Activated naive CD4-positive, alpha-beta T cell (primary cell): ENCODE measurements at places on chromosomes 7 and 10.

- DNase-seq, result no peak
Measured at GRCh38 chr10:25327273-25327672, 152.5 kb downstream of the GPR158 start.

- peak; percentile 19 for DNase-seq
Measured at GRCh38 chr7:112205343-112206237, 609 bp downstream of the DOCK4 start.

- DNase-seq, result no peak
Measured at GRCh38 chr10:100776671-100777070, 31.3 kb downstream of the PAX2 start.

GRCh38 chr10:121607310-121608055, 9.2 kb upstream of the FGFR2 start:
- DNase-seq, result no peak

- DNase-seq, result no peak
Measured at GRCh38 chr10:31622978-31623377, 304.0 kb downstream of the ZEB1 start.

DNA sequence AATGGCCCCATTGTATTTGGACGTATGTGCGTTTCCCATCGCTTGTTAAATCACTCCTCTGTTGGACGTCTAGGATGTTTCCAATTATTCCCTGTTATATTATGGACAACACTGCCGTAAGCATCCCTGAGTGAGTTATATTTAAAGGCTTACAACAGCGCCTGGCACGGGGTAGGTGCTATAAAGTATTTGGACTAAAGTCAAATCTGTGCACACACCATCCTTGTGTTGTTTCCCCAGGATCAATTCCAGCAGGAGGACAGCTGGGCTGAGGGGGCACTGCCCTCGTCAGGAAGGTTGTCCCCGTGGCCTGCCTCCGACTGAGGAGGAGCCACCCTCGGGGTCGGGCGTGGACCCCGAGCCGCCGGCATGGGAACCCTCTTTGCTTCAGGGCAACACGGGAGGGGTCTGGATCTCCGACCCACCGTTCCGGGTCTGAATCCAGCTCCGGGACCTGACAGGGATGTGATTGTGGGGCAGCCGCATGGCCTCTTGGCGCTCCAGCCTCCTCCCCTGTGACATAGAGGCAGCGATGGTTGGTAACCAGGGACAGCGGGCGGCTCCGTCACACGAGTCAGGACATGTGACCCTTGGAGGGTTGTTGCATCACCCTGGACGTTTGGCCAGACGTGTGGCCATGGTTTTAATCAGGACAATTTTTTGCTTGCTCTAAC, 1.5 kb upstream of the JAKMIP3 start:
- DNase-seq, result no peak

- DNase-seq, result no peak
Measured at GRCh38 chr7:52917982-52918578, 117.4 kb upstream of the POM121L12 start.

DNA sequence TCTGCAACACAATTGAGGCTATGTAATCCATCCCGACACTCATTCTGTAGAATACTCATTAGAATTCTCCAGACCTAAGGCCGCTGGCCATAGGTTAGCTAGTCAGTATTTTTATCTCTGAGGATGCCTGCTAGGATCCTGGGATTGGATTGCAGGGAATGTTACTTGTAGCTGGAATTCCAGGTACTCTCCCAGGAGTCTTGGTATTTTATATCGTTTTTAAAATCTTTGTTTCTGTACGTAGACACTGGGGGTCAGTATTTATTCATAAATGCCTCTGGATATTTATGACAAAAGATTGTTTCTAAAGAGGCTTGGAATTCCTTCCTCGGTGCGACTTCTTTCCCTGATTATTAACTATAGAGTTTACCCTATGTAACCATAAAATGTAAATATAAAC, 40.1 kb downstream of the BPGM start:
- DNase-seq, result no peak

GRCh38 chr10:91210014-91210413, 10.4 kb upstream of the PCGF5 start:
- no peak for DNase-seq

DNA sequence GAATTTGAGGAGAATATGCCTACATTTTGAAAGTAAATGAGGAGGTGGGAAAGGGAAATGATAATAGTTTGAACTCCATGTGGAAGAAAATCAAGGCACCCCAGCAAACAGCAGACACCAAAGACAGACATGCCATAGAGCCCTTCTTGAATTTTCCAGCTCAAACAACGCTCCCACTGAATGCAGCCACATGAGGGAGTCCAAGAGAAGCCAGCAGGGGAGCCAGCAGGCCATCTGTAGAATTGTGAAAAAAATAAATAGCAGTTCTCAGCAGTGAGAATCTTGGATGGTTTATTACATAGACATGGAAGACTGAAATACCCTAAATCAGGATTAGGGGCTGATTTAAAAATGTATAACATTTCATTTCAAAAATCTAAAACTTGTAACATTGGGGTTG, 1567.3 kb upstream of the LRRTM3 start:
- no peak for DNase-seq

DNA sequence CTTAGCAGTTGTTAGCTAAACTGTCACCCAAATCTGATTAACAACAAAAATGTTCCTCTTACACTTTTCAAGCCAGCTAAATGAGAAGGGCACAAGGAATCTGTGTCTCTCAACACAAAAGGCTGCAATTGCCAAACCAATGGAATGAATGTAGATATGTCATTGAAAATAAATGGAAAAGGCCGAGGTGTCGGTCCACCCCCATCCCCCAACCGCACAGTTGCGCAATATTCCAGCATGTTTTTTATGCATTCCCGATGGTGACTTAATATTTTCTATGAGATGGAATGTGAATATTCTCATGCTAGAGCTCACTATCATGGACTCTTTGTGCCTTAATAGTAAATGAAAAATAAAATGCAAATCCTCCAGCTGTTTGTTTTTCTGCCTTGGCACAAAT, 181.6 kb upstream of the LRGUK start:
- no peak for DNase-seq
